ENCODE measurements at places on chromosomes 5 and 9. TPM values are rescaled to one million over a fixed set of nuclear protein-coding genes. Genes with fewer than 3 reads are reported as not detected.

GRCh38 chr9:137504432-137504777, 45.3 kb upstream of the NSMF start:
- H3K27me3 ChIP-seq = no peaks in the 10 kb centered on the region
- no peak for DNase-seq
- H3K4me1 ChIP-seq = peaks cover 9% of the 10 kb centered on the region
- no peak overlapping the region for H3K4me3 ChIP-seq

DNA sequence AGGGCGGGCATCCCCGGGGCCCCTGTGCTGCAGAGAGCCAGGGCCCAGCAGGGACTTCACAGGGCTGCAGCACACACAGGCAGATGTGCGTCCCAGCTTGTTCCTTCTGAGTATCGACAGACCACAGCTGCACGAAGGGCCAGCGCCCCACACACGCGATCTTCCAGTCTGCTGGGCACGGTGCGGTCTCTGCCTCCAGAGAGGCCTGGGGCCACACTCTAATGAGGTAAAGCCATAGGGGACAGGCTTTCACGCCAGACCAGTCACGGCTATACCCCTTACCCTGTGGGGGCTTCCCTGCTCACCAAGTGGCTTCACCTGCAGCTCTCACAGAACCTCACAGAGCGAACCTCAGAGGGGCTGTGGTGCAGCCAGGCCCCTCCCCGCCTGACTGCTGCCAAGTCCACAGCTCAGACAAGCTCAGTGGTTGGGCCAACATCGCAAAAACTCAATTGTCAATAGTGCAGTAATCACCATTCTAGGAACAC, 82.2 kb downstream of the SHB start:
- H3K27ac ChIP-seq = no peak overlapping the region
- H3K4me3 ChIP-seq = no peak overlapping the region
- peaks cover 19% of the 10 kb centered on the region for H3K4me1 ChIP-seq
- no peaks in the 10 kb centered on the region for H3K27me3 ChIP-seq
- DNase-seq = no peak

DNA sequence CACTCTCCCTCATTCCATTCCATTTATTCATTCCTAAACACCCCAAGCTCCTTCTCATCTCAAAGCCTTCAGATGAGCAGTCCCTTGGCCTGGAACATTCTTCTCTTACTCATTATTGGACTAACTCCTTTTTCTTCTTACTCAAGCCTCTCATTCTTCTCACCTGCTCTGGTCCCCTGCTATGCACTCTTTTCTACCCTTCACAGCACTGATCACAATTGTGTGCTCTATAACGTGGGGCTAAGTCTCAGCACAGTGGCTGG, 212.4 kb downstream of the MAPKAP1 start:
- peaks cover 4% of the 10 kb centered on the region for H3K36me3 ChIP-seq
- H3K27ac ChIP-seq = no peak overlapping the region
- no peak overlapping the region for H3K4me3 ChIP-seq
- DNase-seq = no peak
- peaks cover 13% of the 10 kb centered on the region for H3K4me1 ChIP-seq

- DNase-seq = no peak
- no peak overlapping the region for H3K4me3 ChIP-seq
- no peaks in the 10 kb centered on the region for H3K27me3 ChIP-seq
- H3K36me3 ChIP-seq = peaks cover 37% of the 10 kb centered on the region
- H3K4me1 ChIP-seq = peaks cover 3% of the 10 kb centered on the region
- H3K27ac ChIP-seq = no peak overlapping the region
These were observed 63.4 kb downstream of the MVB12B start for GRCh38 chr9:126389992-126390391.

DNA sequence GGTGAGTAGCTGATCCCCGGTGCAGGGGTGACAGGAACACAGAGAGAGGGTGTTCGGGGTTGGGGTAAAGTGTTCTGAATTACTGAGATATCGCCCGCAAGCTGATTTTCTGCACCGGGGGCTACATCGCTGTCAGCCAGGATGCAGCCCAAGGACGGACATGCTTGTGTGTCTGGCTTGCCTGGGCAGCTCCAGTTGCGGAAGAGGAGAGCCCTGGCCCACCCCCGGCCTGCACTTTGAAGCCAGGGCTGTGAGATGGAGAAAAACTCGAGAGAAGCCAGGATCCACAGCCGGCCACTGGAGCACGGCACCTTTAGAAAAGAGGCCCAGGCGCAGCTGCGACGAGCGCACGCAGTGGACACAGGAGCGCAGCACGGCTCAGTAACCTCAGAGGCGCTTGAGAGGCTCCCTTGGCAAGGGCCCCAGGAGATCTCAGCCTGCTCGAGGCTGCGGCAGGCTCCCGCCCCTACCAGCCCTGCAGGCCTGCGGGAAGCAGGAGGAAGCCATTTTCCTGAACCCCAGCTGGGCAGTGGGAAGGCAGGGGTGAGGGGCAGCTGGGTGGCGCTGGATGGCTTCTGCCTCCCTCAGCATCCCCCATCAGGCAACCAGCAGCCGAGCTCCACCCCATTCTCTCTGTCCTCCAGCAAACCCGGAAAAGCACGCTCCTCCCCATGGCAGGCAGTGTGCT, 59.2 kb downstream of the C9orf50 start:
- no peaks in the 10 kb centered on the region for H3K27me3 ChIP-seq
- H3K4me1 ChIP-seq = peaks cover 37% of the 10 kb centered on the region
- peak overlapping the region; percentile 20 for H3K27ac ChIP-seq
- peaks cover 2% of the 10 kb centered on the region for H3K36me3 ChIP-seq
- DNase-seq = no peak
- H3K4me3 ChIP-seq = no peak overlapping the region

Gene ALDH1A1
- not detected for total RNA-seq

DNA sequence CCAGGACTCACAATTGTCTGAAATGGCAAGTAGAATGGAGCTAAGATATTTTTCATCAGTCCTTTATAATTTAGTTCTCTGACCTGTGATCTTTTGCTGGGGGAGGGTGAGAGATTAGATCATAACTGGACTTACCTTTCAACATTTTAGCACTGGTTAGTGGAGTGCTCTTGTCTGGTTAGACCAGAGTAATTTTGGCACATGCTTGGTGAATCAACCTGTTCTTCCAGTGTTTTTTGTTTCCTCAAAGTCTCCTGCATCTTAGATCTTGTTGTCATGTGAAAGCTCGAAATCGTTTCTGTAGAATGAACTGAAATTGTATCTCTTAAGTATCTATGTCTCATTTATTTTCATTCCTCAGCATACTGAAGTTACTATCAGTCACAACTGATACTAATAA, 122.4 kb downstream of the TLE4 start:
- H3K4me1 ChIP-seq = peaks cover 46% of the 10 kb centered on the region
- peak overlapping the region; percentile 71 for H3K27ac ChIP-seq
- H3K4me3 ChIP-seq = peak overlapping the region; percentile 12
- DNase-seq = no peak
- no peaks in the 10 kb centered on the region for H3K27me3 ChIP-seq

DNA sequence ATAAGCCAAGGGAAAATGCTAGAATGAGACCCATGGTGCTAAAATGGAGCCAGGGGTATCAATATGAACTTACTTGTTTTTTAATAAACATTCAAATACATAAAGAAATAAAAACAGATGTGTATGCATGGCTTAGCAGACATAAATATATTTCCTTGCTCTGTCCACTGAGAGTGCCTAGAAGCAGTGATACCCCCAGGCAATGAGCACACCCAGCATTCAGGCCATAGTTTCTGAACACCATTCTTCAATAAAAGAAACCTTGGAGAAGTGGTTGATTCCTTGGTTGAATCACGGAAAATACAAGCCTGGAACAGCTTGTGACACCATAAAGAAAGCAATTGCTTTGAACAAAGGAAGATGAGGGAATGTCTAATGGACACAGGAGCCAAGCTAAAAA, 16.5 kb downstream of the LARS1 start:
- H3K4me1 ChIP-seq = no peaks in the 10 kb centered on the region
- DNase-seq = no peak
- H3K36me3 ChIP-seq = peaks cover 69% of the 10 kb centered on the region
- no peak overlapping the region for H3K27ac ChIP-seq
- no peak overlapping the region for H3K4me3 ChIP-seq

DNA sequence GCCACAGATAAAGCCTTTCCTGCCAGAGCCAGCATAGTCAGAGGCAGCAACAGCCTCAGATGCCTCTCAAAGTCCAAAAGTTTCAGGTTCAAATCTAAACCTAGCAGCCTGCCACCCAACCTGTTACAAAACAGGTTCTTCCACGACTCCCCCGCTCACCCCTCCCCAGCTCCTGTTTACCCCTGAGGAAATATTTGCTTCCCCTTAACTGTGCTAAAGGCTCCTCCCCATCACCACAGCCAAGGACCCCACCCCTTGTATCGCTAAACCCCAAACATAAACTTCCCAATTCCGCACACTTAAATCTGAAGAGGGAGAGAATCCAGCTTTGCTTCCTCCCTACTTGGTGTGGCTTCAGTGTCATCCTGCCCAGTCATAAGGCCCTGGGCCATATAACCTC, 15.4 kb upstream of the VDAC1 start:
- no peaks in the 10 kb centered on the region for H3K4me1 ChIP-seq
- DNase-seq = no peak
- no peaks in the 10 kb centered on the region for H3K36me3 ChIP-seq
- no peak overlapping the region for H3K4me3 ChIP-seq
- no peak overlapping the region for H3K27ac ChIP-seq

Gene WHRN
- total RNA-seq = 11.0 TPM

DNA sequence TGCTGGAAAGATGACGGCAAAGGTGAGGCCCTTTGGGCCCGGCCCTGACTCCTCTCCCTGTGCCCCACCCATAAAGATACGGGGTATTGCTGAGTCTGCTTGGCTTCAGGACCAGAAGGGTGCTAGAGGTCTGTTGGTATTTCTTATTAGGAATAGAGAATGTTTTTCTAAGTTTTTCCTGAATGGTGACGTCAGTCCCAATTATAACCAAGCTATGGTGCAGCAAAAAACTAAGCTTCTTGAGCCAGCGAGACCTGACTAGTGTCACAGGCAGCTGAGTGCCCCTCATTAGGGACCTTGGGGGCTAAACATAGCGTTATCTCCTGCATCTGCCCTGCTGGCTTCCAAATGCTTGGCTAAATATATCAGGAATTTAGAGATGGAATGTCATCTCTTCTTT, 151.0 kb upstream of the TBC1D2 start:
- no peaks in the 10 kb centered on the region for H3K4me1 ChIP-seq
- H3K27me3 ChIP-seq = peaks cover 43% of the 10 kb centered on the region
- no peak overlapping the region for H3K4me3 ChIP-seq
- no peak overlapping the region for H3K27ac ChIP-seq
- H3K36me3 ChIP-seq = no peaks in the 10 kb centered on the region

GRCh38 chr5:86175224-86175623, 442.5 kb upstream of the COX7C start:
- no peaks in the 10 kb centered on the region for H3K36me3 ChIP-seq
- no peak for DNase-seq
- H3K27ac ChIP-seq = no peak overlapping the region

GRCh38 chr9:129235931-129236331, 57.9 kb upstream of the IER5L start:
- H3K27me3 ChIP-seq = no peaks in the 10 kb centered on the region
- no peak overlapping the region for H3K4me3 ChIP-seq
- H3K27ac ChIP-seq = no peak overlapping the region
- no peak for DNase-seq
- H3K36me3 ChIP-seq = no peaks in the 10 kb centered on the region

DNA sequence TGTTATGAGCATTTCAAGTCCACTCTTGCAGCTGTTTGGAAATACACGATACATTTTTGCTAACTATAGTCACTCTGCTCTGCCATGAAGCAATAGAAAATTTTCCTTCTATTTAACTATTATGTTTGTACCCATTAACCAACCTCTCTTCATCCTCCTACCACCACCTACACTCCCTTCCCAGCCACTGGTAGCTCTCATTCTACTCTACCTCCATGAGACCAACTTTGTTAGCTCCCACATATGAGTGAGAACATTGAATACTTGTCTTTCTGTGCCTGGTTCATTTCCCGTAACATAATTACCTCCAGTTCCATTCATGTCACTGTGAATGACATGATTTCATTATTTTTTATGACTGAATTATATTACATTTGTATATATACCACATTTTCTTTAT, 505.9 kb upstream of the CCNG1 start:
- H3K4me1 ChIP-seq = no peaks in the 10 kb centered on the region
- no peak for DNase-seq
- H3K27me3 ChIP-seq = no peaks in the 10 kb centered on the region
- H3K4me3 ChIP-seq = no peak overlapping the region

DNA sequence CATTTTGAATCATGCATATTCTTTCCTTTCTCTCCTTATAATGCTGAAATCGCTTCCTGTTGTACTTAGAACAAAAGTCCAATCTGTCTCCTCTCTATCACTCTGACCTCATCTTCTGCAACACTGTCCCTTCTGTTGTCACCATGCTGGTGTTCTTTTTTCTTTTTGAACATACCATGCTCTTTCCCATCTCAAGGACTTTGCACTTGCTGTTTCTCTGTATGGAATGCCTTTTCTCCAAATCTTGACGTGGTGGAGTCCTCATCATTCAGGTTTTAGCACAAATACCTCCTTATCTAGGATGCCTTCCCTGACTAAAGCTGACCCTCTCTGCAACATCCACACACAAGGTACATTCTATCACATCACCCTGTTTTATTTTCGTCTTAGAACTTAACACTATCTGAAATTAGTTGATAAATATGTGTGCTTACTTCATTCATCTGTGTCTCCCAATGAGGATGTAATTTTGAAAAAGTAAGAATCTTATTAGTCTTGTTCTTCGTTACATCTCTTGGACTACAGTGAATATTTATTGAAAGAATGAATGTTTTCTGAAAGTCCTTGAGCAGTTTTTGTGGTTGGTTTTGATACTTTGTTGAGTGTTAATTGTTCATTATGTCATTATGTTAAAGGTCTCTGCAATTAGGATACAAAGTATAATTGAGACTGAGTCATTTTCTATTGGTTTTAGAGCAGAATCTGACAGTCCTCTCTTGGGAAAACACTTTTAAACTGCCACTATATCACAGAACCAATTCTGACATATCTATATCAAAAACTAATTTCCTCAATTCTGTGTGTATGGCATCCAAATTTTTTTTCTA, 145.3 kb upstream of the RASA1 start:
- no peaks in the 10 kb centered on the region for H3K36me3 ChIP-seq
- H3K4me1 ChIP-seq = peaks cover 28% of the 10 kb centered on the region
- no peak overlapping the region for H3K4me3 ChIP-seq
- H3K27ac ChIP-seq = peak overlapping the region; percentile 73
- H3K27me3 ChIP-seq = no peaks in the 10 kb centered on the region
- DNase-seq = no peak

GRCh38 chr5:16617274-16617968, 624 bp upstream of the RETREG1 start:
- no peak overlapping the region for H3K27ac ChIP-seq
- H3K4me1 ChIP-seq = peaks cover 8% of the 10 kb centered on the region
- no peak for DNase-seq
- peaks cover 54% of the 10 kb centered on the region for H3K27me3 ChIP-seq
- no peak overlapping the region for H3K4me3 ChIP-seq

GRCh38 chr9:133396952-133397351, 20.8 kb downstream of the STKLD1 start:
- no peaks in the 10 kb centered on the region for H3K4me1 ChIP-seq
- H3K27me3 ChIP-seq = peaks cover 18% of the 10 kb centered on the region

Measured in osteocyte (in vitro differentiated cells).